ENCODE measurements at places on chromosomes 2 and 18.

DNA sequence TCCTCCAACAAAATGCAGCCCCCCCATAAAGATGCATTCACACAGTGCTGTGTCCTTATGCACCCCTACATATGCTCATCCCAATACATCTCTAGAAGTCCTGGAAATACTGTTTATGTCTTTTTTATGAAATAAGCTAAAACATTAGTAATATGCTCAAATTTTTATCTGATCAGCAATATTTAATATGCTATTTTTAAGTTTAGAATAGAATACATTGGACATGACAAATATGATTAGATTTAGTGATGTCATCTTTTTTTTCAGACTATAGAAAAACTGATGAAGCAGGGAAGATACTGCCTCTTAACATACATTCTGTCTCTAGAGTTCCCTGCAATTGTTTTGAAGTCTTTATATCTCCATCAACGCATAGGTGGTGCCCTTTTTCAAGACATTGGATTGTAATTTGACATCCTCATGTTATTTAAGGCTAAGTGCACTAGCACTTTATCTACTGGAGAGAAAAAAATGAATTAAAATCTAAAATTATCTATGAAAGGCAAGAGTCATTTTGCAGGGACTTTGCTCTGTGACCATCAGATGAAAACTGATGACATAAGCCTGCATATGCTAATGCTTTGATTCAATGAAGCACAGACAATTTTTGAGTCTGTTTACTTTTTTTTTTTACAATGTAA, 395.3 kb downstream of the LPIN1 start:
- DNase-seq, result no peak

DNA sequence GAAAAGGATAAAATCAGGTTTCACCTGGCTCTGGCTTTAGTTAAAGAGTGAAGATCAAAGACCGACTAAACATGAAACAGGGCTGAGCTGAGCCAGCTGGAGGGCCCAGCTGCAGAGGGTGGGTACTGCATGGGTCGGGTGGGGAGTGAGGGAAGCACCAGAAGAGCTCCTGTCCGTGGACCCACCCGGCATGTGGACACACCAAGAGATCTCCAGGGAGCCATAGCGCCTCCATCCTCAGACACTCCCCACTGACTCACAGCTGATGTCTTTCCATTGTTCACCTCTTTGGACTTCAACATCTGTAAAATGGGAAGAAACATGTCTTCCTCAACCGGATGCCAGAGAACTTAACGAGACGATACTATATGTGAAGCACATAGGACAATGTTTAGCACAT, 178.3 kb upstream of the KLHL29 start:
- no peak for DNase-seq

- DNase-seq, result no peak
Measured at GRCh38 chr2:118539290-118539689, 308.2 kb downstream of the EN1 start.

- DNase-seq, result no peak
Measured at GRCh38 chr2:149132339-149132738, 93.8 kb downstream of the LYPD6B start.

- DNase-seq, result no peak
Measured at GRCh38 chr2:35337922-35338321, 1017.7 kb upstream of the CRIM1 start.

GRCh38 chr2:110897966-110898365, 165.6 kb downstream of the ACOXL start:
- no peak for DNase-seq

- DNase-seq, result no peak
Measured at GRCh38 chr18:48116017-48116416, 185.6 kb upstream of the SMAD2 start.

DNA sequence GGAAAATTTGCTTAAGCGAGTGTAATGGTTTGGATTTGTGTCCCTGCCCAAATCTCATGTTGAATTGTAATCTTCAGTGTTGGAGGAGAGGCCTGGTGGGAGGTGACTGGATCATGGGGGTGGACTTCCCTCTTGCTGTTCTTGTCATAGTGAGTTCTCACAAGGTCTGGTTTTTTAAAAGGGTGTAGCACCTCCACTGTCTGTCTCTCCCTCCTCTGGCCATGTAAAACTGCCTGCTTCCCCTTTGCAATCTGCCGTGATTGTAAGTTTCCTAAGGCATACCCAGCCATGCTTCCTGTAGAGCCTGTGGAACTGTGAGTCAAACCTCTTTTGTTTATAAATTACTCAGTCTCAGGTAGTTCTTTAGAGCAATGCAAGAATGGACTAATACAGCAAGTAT, 6.6 kb downstream of the YIPF4 start:
- DNase-seq, result no peak

GRCh38 chr18:36828157-36828629, 609 bp downstream of the TPGS2 start:
- peak; percentile 14 for DNase-seq

GRCh38 chr2:139031722-139032121, 251.5 kb upstream of the NXPH2 start:
- no peak for DNase-seq

DNA sequence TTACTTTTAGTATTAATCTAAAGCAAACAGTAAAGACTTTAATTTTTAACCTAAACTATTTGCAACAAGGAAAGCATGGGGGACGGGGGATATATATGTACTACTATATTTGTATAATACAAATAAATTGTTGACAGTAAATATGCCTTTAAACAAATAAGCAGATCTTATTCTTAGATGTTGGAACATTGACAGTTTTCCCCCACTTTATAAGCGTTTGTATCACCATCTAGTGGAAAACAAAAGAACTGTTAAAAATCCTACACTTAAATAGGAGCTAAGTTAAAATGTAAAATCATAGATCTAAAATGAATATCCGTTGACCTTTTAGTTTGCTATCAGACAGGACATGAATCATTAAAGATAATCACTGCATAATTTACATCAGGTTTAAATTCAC, 50.0 kb downstream of the RBBP8 start:
- DNase-seq, result no peak

GRCh38 chr2:162061021-162061420, 13.0 kb downstream of the DPP4 start:
- DNase-seq, result no peak

- no peak for DNase-seq
Measured at GRCh38 chr2:234334151-234334550, 162.7 kb downstream of the ARL4C start.

GRCh38 chr2:15023221-15023620, 390.7 kb downstream of the LRATD1 start:
- no peak for DNase-seq

GRCh38 chr2:229454934-229455631, 184.0 kb upstream of the PID1 start:
- DNase-seq, result no peak

Data from activated CD4-positive, alpha-beta T cell treated with anti-CD3 and anti-CD28 coated beads for 4 hours (primary cell).